ENCODE measurements at places on chromosomes 13 and 19. TPM values are rescaled to one million over a fixed set of nuclear protein-coding genes. Genes with fewer than 3 reads are reported as not detected.

Gene PLK5
- not detected for total RNA-seq

Gene GNG8
- not detected for total RNA-seq

Gene CACNG7
- total RNA-seq: not detected

Gene FGF21
- total RNA-seq: not detected

Gene PRTN3
- not detected for total RNA-seq

Gene CEACAM20
- total RNA-seq: not detected

Gene TMEM147
- total RNA-seq: 110 TPM

Gene SYT5
- total RNA-seq: not detected

Gene LILRB4
- not detected for total RNA-seq

Gene KASH5
- total RNA-seq: not detected

Gene IGFL3
- total RNA-seq: not detected

Gene LILRA1
- total RNA-seq: not detected

Gene FCER2
- not detected for total RNA-seq

Gene CDC34
- 92.3 TPM for total RNA-seq

Gene CRLF1
- 22.1 TPM for total RNA-seq

Gene CYP4F2
- not detected for total RNA-seq
